Hematopoietic multipotent progenitor cell treated with erythropoietin and hydrocortisone succinate and interleukin-3 and kit ligand, for 15 days (in vitro differentiated cells): ENCODE measurements at places on chromosomes 12 and 14.

DNA sequence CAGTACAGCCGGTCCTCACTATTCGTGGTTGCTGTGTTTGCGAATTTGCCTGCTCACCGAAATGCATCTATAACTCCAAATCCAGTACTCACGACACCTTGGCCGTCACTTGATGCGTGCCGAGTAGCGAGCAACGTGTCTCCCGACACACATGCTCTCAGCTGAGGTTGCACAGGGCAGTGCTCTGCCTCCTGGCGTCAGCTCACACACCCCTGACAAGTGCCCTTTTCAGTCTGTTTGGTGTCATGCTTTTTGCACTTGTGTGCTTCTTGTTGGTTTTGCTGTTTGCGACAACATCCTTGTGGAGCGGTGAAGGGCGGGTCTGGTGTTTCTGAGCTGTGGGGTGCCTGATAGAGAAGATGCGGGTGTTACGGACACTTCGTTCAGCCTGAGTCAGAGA, 110.4 kb upstream of the RFLNA start:
- DNase-seq = no peak

- DNase-seq = no peak
These were observed 4.5 kb downstream of the ETFBKMT start for GRCh38 chr12:31664038-31664437.

GRCh38 chr12:88518863-88519403, 61.3 kb downstream of the KITLG start:
- no peak for DNase-seq

DNA sequence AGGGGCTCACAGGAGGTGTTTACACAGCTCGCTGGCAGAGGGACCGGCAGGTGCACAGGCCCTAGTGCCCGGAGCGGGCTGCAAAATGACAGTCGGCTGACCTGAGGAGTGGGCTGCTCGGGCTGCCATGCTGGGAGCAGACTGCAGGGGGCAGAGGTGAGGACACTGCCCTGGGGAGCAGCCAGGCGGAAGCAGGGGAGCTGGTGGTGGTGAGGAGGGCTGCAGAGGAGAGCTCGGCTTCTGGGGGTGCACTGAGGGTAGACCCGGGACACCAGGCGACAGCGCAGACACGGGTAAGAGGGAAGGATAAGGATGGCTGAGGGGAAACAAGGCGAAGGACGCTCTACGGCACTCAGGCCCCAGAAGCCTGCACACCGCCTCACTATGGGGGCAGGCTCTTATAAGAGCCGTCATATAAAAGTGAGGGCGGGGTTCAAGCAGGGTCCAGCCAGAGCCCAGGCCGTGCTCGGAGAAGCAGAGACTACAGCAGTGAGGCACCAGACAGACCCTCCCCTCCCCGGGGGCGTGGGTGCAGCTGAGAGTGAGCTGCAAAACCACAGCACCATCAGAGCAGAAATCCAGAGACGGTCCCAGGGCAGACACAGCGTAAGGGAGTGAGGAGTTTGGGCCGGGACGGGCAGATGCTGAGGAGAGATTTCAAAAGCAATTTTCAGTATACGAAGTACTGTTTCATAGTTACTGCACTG, 62.5 kb downstream of the CCDC88C start:
- DNase-seq = no peak
